ENCODE measurements at places on chromosomes 3 and 15.

GRCh38 chr3:46925585-46925934 is 48.0 kb downstream of the PTH1R start:
- no peak for DNase-seq

DNA sequence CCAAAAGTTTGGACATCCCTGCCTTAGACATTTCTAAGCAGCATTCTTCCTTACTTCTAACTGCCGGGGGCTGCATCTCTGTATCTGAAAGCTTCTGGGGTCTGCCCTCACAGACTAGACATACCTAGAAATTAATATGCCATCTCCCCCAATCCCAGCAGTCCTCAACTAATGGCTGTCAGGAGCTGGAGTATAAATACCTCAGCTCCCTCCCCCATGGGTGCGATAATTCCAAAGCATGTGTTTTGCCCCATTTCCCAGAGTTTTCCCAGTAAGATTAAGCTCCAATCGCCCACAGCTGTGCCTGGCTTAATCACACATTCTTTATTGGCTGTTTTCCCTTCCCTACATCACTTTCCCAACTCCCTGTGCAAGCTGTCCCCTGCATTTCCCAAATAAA is 13.8 kb upstream of the VPS8 start:
- DNase-seq: no peak

GRCh38 chr3:64463981-64464380 is 223.8 kb downstream of the ADAMTS9 start:
- DNase-seq: no peak

DNA sequence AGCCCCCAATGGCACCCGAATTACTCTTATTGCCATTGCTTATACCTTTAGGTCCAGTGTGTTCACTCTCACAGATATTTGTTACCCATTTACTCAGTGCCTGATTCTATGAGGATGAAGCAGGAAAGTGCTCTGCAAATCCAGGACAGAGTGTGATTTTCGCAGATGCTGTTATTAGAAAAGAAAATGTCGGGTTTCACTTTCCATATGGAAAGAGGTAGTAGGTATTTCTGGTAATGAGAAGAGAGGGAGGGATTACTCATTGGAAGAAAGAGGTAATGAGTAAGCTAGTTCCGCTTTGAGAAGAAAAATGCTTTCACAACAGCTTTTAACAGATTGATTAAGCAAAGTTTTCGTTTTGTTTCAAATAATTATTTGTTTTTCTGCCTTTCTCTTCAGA is 336.3 kb upstream of the CFAP20DC start:
- DNase-seq: no peak

- no peak for DNase-seq
Measured at GRCh38 chr15:99963096-99963825, 230.0 kb upstream of the LYSMD4 start.

DNA sequence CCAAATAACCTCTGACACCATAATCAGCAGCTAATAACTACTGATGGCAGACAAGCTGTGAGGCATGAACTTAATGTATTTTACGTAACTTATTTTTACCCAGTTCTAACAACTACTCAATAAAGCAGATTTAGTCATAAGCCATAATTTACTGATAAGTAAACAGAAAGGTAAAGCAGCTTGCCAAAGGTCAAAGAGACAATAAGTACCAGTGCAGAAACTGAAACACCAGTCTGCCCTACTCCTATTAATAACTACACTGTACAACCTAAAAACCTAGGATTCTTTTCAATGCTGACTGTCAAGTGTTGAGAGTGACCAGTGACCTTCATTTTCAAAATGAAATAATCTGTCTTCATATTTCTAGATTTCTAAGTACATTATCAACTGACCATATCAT is 152.2 kb downstream of the NR2E3 start:
- no peak for DNase-seq

DNA sequence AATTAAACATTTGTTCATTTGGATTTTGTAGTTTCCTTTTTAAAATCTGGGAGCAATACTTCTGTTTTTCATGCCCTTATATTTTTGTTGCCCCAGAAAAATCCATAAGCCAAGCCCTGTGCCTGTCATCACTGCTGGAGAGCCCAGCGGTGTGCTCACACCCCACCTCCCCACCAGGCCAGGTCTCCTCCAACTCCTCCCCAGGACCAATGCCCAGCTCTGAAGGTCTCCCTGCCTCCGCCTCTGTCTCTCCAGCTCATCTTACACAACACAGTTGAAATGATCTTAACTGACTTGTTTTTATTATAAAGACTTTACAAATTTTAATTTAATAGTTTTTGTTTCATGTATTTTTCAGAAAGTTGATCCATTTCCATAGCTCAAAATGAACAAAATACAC is 66.4 kb downstream of the RHCG start:
- DNase-seq: no peak

Measured in central memory CD4-positive, alpha-beta T cell (primary cell).